Stimulated activated CD8-positive, alpha-beta memory T cell treated with anti-CD3 and anti-CD28 coated beads, Interleukin-15, amount 100 ng/mL, for 48 hours (primary cell): ENCODE measurements at places on chromosomes 5 and 9.

GRCh38 chr9:36893911-36894310 is 140.2 kb downstream of the PAX5 start:
- DNase-seq, result no peak

DNA sequence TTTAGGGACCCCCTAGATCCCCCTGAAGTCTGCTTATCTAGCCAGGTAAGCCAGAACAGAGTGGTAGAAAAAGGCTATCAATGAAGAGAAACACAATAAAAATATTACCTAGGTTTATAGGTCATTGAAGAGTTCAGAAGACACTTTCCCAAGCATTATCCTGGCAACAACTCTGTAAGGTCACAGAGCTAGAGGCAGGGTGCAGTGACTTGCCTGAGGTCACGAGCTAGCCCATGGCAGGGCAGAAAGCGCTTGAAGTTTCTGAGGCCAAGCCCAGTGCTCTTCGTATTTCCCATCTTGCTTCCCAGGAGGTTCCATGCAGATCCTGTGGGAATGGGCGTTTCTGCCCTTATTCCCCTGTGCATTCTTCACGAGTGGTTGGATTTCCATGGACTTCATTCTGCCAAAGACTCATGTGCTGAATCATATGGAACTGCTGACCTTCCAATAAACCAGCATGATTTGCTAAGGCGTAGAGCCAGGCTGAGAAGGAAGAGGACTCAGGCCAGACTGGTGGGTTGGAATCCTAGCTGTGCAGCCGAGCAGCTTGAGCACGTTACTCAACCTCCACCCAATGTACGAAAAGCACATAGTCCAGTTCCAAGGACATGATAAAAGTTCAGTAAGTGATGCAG is 22.1 kb downstream of the TRMO start:
- no peak for DNase-seq

DNA sequence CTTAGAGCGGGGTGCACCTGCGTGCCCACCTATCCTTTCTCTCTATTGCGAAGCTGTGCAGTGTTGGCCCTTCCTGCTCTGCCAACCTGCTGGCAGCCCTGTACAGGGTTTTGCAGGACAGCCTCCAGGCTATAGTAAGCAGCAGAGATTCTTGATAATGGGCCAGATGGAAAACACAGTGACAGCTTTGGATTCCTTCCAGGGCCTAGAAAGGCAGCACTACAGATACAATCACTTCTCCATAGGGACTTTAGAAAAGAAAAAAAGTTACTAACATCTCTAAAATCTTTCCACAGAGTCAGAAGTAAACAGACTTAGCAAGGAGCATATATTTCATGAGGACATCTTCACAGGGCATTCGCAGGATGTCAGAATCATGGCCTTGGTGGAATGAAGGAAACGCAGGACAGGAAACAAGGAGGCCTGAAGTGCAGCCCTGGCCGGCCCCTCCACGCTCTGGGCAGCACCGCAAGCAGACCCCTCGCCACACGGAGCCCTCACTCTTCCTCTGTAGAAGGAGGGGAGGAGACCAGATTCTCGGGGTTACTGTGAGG is 172.1 kb upstream of the GAS1 start:
- DNase-seq, result no peak

- DNase-seq, result no peak
These were observed 29.3 kb downstream of the AMBP start for GRCh38 chr9:114048533-114049415.

DNA sequence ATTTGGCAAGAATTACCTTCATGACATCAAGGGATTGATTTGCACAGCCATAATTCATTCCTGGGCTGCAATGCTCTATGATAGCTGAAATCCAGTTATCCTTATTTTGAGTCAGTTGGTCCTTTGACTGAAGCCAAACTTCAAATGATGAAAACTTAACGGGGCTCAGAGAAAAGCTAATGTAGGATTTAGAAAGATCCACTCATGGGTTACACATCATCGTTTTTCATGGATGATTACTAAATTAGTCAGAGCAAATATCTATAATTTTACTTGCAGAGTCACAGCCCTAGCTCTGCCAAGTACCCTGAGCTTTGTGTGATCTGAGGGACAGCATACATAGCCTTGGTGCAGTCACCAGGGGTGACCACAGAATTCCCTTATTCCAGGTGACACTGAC is 27.3 kb upstream of the MUSK start:
- no peak for DNase-seq

GRCh38 chr5:54930736-54931135 is 54.7 kb downstream of the ESM1 start:
- DNase-seq, result peak; percentile 27

- no peak for DNase-seq
These were observed 9.3 kb upstream of the PFDN1 start for GRCh38 chr5:140312067-140312790.

- DNase-seq, result no peak
These were observed 12.3 kb downstream of the MAST4 start for GRCh38 chr5:66608501-66608900.

DNA sequence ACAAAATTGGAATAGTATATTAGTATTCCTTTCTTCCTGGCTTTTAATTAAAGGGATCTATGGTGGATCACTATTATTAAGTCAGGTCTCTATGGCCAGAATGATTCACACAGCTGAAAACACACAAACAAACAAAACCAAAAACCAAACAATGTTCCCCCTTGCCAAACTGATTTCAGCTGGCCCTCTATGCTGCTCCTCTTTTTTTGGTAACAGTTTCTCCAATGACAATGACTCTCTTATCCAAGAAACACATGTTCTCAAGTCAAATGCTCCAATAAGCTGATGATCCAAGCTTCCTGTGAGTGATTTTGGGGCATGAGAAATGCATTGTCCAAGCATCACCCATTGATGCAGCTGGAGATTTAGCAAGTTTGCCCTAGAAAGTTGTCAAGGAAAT is 193.4 kb upstream of the TUT7 start:
- no peak for DNase-seq

GRCh38 chr5:5965132-5965531 is 413.2 kb downstream of the MED10 start:
- no peak for DNase-seq

DNA sequence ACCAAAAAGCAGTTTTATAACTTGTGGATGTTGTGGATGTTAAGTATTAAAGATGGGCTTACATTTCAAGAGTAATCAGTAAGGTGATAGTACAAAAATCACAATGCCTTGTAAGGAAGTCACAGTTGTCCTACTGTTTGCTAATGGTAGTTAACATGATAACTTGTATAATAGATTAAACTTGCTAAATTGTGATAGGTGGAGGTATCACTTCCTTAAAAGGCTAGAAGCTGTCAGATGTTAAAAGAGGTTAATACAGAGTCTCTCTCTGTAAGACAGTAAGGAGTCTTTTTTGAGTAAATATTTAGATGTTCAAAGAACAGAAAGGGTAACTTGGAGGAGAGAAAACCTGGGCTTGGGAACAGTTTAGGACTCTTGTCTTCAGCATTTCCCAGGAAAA is 14.2 kb upstream of the MACIR start:
- no peak for DNase-seq

GRCh38 chr5:68021227-68021626 is 194.3 kb upstream of the PIK3R1 start:
- DNase-seq, result no peak

GRCh38 chr5:55104946-55105701 is 2.7 kb downstream of the GZMA start:
- DNase-seq, result no peak

DNA sequence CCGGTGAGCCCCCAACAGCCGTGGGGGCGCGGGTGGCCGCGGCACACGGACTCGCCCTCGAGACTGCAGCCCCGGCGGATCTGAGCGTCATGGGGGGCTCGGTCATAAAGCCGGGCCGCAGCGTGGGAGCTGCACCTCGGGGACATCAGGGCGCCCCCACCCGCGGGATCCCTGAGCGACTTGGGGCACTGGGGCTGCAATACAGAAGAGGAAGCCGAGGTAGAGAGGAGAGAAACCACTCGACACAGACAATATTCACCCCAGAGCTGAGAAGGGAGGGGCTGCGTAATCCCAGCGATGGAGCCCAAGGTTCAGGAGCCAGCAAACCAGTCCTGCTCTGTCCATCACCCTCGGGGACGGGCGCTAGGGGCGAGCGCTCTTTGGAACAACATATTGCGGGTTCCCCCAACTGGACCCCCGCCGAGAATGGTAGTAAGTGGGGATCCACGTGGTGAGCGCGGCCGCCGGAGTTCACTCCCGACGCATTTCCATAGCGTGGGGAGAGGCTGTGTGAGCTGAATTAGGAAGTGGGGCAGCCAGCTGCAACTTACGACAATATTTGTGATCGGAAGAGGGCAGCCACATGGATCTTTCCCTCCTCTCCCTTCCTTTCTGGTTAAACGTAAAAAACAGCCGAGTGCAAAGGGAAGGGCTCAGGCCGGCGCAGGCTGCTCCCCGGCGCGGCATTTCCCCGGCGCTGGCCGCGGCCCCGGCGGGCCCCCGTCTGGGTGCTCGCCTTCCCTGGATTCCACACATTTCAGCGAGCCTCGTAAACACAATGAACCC is 9.9 kb downstream of the PTCH1 start:
- DNase-seq, result no peak

DNA sequence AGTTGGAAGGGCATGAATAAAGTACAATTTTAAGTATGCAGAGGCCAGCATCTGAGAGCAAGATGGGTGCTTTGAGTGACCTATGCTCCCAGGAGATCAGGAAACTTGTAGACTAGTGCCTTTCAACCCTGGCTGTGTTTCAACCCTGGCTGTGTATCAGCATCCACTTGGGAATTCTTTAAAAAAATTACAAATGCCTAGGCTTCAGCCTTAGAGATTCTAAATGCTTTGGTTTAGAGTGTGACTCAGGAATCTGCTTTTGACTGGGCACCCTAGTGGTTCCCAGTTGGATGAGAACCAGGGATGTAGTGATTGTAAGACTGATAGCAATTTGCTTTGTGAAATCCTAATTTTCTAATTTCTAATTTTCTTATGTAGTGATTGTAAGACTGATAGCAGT is 65.6 kb downstream of the RALGPS1 start:
- DNase-seq, result no peak

DNA sequence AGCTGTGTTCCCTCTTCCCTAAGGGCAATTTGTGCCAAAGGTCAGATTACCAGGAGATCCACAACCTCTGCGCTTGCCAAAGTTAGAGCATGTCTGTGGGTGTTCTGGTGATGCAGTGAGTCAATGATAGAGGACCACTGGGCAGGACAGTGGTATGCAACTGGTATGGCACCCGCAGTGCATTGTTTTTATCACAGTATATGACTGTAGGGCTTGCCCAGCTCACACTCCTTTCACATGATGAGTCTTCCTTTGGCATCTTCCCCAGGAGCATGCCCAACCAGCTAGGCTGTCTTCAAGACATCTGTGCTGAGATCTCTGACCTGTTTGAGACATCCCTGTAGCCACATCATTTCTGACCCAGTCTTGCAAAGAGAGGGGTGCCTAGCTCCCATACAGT is 1650.0 kb upstream of the CDH6 start:
- DNase-seq, result no peak

GRCh38 chr9:28563291-28563934 is 990.1 kb upstream of the C9orf72 start:
- DNase-seq, result no peak

GRCh38 chr9:130428086-130428665 is 16.6 kb upstream of the ASS1 start:
- no peak for DNase-seq

GRCh38 chr5:2015124-2015848 is 132.6 kb upstream of the IRX4 start:
- no peak for DNase-seq

DNA sequence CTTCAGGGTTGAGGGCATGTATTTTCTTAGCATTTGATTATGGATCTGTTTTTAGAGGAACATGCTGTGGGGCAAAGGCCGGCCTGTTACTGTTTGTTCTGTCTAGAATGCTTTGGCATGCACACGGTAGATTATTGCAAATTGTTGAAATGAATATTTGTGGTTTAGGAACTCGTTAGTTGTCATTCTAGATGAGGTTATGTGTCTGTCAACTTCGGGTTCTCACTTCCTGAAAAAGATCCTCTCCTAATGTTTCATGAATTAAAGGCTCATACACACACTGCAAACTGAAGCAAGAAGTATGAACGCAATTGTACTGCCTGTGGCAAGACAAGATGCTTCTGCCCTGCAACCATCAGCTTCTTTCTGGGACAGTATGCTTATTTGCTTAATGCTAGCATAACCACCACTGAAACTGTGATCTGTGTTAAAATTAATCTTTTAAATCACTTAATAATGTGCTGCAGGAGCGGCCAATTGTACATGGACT is 99.6 kb downstream of the BASP1 start:
- no peak for DNase-seq

- DNase-seq, result no peak
These were observed 89.7 kb upstream of the ZNF366 start for GRCh38 chr5:72596956-72597355.
